A172 (cell line): ENCODE measurements at places on chromosomes 5 and 9.

DNA sequence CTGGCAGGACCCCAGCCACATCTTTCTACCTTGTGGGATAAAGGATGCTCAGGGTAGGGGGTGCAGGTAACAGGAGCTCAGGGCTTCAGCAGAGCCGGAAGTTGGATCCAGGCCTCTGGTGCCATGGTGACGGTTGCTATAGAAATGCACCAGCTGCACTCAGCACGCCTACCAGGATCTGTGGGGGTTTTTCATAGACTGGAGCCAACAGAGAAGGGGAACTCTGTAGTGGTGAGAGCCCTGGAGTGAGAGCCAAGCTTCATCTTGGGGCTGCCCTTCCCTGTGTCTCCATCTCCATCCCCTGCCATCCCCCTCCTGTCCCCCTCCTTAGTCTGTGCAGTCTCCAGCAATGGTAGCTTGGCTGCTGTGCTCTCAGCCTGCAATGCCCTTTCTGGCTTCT, 27.5 kb upstream of the BOD1 start:
- no peak for DNase-seq

- DNase-seq = peak; percentile 6
Measured at GRCh38 chr5:88769165-88769564, 113.8 kb downstream of the MEF2C start.

DNA sequence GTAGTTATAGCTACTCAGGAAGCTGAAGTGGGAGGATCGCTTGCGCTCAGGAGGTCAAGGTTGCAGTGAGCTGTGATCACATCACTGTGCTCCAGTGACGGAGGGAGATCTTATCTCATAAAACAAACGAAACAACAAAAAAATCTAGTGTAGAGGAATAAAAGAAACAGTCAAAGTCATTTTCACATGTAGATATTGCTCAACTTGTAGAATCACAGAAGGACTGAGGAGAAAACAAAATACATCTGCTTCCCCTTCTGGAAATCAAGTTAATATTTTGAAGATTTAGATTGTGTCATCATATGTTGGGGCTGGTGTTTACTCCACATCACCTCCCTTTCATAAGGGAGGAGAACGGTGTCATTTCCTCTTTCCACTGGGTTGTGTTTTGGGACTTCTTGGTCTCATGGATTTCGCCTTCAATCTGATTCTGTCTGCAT, 8.2 kb upstream of the SLC46A2 start:
- no peak for DNase-seq

DNA sequence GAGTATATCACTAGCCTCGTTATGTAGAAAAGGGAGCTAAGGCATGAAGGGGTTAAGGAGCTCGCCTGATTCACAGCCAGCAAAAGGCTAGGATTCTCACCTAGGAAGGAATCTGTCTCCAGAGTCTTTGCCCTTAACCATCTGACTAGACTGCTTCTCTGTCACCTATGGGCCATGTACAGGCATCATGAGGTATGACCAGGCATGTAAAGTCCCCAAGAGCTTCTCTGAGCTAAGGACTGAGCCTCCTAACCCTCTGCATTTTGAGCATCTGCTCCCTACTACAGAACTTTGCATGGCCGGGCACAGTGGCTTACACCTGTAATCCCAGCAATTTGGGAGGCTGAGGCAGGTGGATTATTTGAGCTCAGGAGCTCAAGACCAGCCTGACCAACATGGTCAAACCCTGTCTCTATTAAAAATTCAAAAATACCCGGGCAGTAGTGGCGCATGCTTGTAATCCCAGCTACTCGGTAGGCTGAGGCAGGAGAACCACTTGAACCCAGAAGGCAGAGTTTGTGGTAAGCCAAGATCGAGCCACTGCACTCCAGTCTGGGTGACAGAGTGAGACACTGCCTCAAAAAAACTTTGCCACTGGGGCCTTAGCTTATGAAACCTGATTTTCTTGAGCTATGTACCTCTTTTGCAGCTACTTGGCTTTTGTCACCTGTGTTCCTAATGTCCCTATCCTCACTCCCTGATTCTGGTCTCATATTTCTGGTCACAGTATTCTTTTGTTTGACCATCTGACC, 33.2 kb upstream of the IL7R start:
- DNase-seq = no peak

- peak; percentile 97 for DNase-seq
Measured at GRCh38 chr5:173472164-173472563, 143.9 kb upstream of the STC2 start.

DNA sequence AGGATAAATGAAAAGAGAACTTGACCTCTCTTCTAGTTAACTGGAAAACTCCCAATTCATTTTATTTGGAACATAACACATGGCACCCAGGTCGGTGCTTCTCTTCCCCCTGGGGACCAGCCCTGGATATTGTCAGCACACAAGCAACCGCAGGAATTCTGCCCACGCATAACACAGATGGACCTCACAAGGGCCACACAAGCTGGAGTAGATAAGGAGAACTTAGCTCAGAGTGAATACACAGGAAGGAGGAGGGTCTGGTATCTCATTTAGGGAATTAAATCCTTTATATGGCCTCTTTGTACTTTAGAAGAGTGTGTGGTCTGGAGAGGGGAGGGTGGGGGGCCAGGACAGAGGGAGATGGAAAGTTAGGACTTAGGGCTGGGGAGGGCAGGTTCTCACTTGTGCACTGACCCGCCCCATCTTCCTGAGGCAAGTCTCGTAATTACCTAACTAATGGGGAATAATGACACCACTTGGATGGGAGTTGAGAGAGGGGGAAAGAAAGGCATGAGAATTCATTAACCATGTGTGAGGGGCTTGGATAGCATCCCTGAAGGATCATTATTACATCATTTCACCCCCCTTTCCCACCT, 341.2 kb upstream of the WWC1 start:
- peak; percentile 78 for DNase-seq

DNA sequence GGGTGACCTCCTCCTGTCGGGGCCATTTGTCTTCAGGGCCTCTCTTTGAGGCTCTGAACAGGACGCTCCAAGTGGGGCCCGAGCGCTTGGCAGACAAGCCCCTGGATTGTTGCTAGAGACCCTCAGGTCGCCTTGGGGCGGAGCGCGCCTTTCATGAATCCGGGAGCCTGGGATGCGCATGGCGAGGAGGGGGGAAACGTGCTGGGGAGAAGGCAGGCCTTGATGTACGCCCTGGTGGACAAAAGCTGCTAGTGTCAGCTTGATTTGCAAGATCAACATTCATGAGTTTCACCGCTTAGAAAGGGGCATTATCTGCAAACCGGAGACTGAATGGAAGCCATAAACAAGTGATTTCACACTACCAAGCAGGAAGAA, 226.3 kb downstream of the SMARCA2 start:
- DNase-seq = no peak

GRCh38 chr5:151005187-151005949, 15.0 kb upstream of the GPX3 start:
- DNase-seq = peak; percentile 13

GRCh38 chr5:20029266-20029665, 41.3 kb upstream of the CDH18 start:
- no peak for DNase-seq

DNA sequence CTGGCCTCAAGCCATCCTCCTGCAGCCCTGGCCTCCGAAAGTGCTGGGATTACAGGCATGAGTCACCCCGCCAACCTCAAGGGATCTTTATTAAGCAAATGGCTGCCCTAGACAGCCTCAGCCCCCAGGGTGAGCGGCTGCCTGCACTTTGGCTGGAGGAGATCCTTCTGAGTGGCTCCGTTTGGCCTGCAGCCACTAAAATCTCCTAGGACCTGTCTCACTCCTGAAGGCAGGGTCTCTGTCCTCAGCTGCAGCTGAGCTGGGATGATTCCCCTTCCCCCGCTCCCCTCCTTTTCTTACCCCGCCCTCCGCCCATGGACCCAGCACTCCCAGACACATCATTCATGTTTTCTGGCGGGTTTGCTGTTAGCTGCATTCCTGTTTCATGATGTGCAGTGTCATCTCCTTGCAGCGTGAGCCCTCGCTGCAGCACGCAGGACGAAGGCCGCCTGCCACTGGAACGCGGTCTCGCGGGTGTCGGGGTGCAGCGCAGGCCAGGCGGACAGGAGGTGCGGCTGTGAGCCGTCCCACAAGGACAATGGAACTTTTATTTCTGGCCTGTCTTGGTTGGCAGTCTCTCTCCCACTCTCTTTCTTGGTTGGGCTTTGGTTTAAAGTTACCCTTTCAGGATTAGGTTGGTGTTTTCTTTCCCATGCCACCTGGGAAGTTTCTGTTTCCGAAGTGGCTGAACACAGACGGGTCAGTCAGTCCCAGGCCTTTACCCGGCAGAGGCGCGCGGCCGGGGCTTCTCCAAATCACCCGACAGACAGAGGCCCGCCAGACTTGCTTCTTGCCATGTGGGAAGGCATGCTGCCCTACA, 137.1 kb downstream of the FOXD1 start:
- peak; percentile 93 for DNase-seq

DNA sequence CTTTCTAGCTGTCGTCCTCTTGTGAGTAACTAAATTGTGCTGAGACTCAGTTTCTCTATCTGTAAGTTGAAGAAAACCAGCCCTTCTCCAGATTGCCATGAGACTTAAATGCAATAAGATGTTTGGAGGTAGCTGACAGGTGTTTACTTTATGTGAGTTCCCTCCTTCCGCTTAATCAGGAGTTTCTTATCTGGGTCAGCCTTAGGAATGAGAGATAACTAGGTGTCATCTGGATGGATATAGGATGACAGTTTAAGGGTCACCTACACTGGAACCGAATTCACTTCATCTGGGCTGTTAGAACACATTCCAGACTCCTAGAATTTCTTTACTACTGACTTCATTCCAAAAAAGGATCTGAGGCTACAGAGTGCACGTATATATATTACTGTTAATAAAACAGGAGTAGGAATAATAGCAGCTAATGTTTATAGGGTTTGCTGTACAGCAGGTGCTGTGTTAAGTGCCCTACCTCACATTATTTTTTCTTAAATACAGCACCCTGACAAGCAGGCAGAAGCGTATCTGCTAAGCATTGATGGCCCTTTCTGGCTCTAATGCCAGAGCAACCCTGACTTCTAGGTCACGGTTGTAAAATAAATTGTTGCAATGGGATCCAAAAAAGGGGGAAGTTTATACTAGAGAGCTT, 30.0 kb upstream of the CPEB4 start:
- no peak for DNase-seq

DNA sequence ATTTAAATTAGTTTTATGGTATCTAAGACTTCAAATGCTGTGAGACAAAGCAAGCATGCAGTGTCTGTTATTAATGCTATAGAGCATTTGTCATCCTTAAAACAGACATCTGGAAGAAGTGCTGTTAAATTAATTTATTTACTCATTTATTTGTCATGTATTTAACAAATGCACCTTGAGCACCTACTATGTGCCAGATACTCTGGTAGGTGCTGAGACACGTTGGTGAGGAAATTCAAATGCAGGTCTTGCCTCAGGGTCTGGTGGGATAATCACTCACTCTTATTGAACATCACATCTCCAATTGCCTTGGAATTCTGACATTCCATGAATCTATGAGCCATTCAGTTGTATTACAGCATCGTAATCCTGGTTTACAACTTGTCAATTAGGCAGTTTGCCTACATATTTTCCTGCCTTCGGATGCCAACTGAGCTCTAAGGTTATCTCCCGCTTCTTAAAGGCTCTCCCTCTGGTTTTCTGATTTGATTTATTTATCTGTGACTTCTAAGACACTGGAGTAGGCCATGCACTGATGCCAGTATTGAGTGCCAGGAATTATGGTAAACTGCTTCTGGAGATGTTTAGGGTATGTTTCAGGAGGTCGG, 56.0 kb upstream of the RPS23 start:
- peak; percentile 25 for DNase-seq

- DNase-seq = peak; percentile 53
Measured at GRCh38 chr5:75601996-75602395, 9.3 kb upstream of the ANKDD1B start.

GRCh38 chr5:111781200-111781599, 24.2 kb upstream of the NREP start:
- no peak for DNase-seq

DNA sequence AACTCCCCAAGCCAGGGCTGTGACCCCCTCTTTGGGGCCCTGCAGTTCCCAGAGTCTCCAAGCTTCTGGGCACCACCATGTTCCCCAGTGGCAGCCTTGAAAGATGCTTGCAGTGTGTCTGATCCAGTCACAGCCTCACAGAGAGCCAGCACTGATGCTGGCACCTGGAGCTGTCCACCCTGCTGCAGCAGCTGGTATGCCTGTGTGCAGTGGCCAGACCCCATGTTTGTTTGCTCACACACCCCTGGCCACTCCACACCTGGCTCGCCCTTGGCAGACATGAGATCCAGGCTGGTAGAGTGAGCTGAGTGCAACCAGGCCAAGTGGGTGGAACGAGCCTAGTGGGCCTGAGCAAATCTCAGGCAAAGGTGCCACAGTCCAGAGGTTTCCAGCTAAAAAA, 106.0 kb downstream of the C9orf50 start:
- DNase-seq = no peak

GRCh38 chr5:39539470-39539869, 114.7 kb upstream of the DAB2 start:
- no peak for DNase-seq

DNA sequence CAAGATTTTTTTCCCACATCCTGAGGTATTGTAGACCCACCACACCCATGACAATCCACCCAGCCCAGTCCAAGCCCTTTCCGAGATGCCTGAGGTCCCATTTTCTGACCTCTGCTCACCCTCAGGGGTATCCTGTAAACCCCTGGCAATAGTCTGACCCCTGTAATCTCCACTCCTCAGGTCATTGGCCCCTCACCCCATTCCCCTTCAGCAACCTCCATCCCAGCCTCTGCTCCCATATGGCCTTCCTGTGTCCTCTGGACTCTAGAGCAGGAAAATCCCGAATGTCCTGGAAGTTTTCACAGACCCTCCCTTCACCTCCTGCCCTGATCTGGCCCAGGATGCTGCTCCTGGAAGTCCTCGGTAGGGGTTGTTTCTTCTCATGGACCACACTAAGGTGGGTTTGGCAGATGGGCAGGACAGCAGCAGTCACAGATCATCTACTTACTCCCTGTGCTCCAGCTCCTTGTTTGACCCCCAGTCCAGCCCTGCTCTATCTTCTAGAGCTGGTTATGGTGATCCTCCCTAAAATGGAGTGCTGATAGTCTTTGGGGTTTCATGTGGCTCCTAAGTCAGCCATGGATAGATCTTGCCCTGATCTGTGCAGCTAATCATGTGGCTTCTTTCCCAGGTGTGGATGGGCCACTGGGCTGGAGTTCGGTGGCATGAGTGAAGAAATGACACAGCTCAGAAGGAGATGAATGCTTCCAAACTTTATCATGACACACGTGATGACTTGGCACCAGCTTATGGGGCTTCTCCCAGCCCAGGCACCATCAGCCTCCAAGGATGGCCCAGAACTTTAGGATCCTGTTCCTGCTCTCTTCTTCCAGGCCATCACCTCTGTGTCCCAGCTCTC, 12.0 kb upstream of the ACSL6 start:
- no peak for DNase-seq

GRCh38 chr9:80147866-80148265, 576.1 kb downstream of the TLE4 start:
- DNase-seq = no peak

DNA sequence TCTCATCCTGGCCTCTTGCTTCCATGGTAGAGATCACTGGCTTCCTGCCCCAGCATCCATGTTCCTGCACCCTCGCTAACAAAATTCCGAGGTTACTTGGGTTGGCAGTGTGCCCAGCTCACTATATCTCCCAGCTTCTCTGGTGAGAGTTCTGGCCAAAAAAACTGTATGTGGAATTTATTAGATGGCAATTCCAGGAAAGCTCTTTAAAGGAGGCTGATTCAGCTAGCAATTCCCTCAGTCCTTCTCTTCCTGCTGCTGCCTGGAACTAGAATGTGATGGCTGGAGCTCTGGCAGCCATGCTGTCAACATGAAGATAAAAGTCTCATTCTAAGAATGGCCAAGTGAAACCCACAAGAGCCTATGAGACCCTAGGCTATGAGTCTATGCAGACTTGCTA, 88.8 kb downstream of the SECISBP2 start:
- DNase-seq = peak; percentile 34

GRCh38 chr5:159576902-159577301, 246.6 kb upstream of the IL12B start:
- DNase-seq = no peak
